ENCODE measurements at places on chromosomes 6 and 20. TPM values are rescaled to one million over a fixed set of nuclear protein-coding genes. Genes with fewer than 3 reads are reported as not detected.

DNA sequence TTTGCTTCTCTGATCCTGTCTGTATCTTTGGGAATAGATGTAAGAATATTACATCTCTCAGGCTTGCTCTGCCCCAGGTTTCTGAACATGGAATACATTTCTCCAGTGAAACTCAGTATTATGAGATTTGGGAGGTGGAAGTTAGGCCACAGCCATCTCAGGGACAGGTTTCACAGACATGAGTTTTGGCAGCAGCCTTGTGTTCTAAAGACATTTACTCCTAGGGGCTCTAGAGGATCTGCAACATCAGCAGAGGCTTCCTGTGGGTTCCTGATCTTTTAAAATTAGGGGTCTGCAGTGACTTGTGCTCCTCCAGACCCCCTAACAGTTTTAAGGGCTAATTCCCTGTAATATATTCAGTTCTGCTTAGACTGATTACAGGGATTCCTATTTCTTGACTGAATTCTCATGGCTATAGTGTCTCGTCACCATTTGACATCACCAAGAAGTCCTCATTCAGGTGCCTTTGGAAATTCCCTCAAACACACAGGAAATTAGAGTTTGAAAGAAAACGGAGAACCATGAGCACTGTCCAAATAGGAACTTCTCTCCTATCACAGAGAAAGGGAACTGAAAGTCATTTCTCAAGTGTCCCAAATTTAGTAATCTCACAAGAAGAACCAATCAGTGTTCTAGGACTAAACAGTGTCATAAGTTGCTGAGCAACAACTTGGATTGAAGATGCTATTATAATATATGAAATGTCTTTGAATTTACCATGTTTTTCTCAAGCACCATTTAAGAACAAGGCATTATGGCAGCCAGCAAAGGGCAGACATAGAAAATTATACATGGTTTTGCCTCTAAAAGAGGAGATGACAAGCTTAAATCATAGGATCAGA, 2.5 kb upstream of the HLA-DRA start:
- DNase-seq: no peak

DNA sequence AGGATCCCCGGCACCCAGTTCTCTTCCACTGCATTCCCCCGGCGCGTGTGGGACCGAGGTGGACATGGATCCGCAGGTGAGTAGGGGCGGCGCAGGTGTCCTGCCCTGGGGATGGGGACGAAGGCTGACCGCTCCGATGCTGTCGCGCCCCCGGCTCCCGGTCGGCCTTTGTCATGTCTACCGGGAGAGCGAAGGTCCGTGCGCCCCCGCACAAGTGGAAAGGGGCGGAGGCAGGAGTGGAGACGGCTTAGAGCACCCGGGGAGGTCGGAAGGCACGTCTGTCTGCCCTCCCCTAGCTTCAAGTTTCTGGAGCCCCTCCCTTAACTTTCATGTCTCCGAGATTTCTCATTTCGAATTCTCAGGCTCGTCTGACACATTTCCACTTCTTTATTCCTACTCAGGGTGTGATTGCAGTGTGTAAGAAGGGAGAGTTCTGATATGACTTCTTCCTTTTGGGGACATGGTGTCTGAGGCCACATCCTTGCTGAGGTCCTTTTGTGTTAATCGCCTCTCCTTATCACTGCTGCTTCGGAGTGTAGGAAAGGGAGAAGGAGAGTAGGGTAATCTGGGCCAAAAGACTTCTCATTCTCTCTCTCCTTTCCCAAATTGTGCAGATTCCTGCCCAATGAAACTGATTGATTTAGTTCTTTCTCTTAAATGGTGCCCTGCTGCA, 435 bp downstream of the KIFC1 start:
- DNase-seq: peak; percentile 40

DNA sequence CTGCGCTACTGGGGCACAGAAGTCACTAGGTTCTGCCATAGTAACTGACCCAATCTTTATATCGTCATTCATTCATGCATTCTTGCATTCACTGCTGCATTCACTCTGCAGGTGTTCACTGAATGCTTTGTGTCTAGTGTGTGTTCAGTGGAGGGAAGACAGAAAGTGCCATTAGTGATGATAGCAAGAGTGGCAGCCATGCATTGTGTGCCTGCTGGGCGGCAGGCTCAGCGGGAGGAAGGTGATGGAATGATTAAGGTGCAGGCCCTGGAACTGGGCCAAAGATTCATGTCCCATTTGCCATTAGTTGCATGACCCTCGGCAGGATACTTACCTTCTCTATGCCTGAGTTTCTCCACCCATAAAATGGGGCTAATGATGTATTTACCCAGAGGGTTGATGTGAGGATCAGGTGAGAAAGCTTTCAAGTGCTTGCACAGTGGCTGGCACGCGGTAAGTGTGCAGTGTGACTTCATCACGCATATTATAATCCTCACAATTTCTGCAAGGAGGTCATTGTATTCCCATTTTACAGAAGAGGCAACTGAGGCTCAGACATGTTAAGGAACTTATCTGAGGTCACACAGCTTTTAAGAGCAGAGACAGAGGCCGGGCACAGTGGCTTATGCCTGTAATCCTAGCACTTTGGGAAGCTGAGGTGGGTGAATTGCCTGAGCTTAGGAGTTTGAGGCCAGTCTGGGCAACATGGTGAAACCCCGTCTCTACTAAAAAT, 40.1 kb downstream of the ITPR3 start:
- DNase-seq: no peak

DNA sequence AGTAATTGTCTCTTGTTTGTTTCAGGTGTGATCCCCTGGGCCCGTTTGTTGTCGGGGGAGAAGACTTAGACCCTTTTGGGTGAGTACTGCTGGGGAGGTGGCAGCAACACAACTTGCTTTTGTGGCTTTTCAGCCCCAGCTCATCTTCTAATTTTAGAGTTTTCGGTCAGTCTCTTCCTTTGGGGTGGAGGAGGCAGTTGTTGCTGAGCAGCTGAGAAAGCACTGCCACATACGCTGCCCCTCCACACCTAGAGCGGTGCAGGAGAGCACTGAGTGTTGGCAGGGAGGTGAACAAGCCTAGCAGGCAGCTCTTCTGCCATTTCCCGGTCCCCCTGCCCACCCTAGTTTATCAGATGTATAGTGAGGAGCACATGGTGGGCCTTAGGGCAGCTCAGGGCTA, 21.7 kb downstream of the TMEM74B start:
- DNase-seq: no peak

DNA sequence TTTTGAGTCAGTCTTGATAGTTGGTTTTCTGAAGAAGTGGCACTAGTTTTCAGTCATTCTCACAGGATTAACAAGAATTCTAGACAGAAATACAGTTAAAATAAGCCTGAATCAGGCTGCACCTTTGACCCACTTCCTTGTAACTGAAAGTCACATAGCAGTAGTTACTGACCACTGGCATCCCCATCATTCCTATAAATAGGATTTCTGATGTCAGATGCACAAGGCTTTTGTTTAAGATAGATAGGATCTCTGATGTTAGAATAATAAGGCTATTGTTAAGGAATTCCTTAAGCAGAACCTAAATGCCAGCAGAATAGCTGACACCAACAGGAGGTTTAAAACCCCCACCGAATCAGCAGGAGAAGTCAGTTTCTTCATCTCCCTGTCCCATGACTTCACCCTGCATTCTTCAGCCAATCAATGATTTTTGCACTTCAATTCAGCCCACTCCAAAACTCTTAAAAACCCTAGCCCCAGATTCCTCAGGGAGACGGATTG, 30.6 kb upstream of the ZBTB24 start:
- DNase-seq: peak; percentile 40

DNA sequence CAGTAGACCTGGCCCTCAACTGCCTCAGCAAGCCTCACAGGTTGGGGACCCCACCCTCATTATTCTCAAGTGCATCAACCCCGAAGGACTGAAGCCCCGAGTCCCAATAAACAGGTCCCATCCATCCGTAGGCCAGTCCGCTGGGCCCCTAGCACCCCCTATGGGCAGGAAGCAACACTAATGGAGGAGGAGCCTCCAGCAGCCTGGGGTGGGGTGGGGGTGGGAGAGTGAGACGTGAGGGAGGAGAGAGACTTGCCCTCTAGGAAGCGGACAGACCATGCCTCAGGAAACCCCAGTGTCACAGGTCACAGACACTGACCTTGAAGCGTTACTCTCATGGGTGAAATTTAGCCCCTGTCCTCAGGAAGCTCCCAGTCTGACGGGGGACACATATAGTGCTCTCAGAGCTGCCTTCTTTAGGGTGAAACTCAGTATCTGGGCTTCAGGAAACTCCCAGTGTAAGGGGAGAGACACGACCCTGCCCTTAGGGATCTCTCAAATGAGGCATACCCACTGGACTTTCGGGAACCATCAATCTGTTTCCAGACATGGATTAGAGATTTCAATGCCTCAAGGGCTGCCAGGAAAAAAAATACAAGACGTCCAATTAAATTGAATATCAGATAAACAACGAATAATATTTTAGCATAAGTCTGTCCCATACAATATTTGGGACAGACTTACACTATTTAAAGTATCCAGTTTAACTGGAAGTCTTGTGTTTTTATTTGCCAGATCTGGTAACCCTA, 125.8 kb downstream of the MRPL14 start:
- DNase-seq: peak; percentile 39

- DNase-seq: no peak
Measured at GRCh38 chr6:138577151-138577915, 78.0 kb upstream of the NHSL1 start.

DNA sequence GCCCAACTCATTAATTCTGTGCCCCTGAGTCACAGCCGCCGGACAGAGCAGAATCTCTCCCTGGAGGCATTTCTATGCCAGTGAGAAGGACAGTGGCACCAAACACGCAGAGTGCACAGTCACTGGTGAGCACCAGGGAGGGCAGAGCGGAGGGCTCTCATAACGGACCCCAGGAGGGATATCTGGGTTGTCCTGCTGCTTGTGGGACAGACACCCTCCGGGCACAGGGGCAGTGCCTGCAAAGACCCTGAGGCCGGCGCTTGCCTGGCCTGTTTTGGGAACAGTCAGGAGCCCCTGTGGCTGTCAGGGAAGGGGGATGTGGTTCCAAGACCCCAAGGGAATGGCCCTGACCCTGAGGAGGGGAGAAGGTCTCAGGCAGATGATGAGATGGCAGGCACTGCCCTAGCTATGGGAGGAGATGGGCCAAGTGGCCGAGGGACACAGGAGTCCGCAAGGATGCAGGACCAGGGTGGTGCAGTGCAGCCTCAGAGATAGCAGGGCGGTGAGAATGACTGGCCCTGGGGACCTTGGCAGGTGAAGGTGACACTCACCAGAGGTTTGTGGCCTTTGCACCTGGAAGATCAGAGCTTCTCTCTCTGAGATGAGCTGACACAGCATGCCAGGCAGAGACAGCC, 270.8 kb downstream of the SMOC2 start:
- DNase-seq: no peak

DNA sequence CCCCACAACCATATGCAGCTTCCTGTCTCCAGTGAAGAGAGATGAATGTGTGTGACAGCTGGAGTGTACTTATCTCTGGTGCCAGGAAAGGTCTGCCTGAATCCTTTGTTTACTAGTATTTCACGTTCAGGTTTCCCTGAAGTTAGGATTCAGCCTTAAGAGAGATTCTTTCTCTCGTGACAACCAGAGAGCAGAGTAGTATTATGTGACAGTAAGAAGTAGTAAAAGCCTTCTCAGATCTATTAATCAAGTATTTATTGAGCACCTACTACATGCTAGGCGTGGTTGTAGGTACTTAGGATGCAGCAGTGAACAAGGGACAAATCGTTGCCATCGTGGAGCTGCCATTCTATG, 949 bp downstream of the KIFC1 start:
- no peak for DNase-seq

DNA sequence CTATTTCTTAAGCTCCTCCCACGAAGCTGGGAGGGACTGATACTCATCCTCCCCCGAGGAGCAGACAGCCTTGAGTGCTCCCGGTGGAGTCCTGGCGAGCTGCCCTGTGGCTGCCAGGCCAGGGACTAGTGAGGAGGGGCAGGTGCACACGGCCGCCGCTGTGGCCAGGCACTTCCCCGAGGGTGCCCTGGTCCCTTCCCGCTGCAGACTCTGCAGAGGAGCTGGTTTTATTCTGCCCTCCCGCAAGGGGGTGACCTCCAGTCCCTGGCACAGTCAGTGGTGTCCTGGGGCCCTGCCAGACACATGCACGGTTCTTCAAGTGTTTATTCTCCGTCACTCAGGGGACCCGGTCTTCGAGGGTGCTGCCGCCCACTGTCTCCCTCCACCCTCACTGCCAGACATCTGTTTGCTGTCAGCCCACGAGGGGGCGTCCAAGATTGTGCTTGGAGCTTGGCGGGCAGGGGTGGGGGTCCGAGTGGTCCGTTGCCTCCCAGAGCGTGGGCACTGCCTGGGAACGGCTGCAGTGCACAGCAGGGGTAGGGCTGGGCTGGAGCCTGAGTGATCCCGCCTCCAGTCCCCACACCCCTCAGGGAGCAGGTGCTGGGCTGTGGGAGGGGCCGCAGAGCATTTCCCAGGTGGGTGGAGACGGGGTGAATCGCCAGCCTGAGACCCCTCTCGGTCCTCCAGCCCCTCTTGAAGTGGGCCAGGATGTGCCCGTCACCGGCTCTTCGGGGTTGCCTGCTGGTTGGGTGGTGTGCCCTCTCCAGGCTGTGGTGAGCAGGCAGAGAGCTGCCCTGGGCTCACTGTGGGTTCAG, 3.1 kb upstream of the CABLES2 start:
- peak; percentile 78 for DNase-seq

GRCh38 chr6:38144365-38144945, 324.9 kb downstream of the ZFAND3 start:
- DNase-seq: no peak

DNA sequence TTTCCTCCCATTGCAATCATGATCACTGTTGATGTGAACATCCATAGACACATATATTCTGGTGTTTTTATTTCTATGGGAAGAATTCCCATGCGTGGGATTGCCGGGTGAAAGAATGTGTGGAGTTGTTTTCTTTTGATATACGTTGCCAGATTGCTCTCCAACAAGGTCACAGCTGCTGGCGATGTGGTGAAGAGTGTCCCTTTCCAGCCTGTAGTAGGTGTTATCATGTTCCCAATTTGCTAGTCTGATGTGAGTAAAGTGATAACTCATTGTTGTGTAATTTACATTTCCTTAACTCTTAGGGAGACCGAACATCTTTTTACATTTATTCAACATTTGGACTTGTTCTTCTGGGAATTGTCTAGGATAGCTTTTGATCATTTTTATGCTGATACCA, 14.5 kb upstream of the ELMO2 start:
- no peak for DNase-seq

DNA sequence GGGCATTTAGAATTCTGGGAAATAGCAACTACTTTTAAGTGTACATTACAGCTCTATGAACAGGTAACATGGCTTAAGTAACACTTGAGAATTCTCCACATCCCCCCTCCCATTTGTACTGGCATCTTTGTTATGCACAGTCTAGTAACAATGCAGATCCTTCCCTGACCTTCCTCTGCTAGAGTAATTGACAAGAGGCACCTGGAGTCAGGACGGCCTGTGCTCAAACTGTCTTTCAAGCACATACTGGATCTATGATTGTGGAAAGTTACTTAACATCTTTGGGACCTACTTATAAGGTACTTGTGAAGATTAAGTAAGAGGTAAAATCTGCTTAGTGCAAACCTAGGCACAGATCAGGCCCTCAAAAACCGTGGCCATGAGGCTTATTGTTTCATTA, 21.9 kb upstream of the GSTA3 start:
- no peak for DNase-seq

The GNRH2 gene
- not detected for total RNA-seq

The FERMT1 gene
- 72.0 TPM for total RNA-seq

The NKX2-4 gene
- not detected for total RNA-seq
